ENCODE measurements at places on chromosomes 2 and 18.
A peak's percentile ranks its signal among the peaks of the same experiment; 100 is the strongest.

GRCh38 chr2:227374158-227374557, 4.9 kb downstream of the TM4SF20 start:
- DNase-seq = no peak

DNA sequence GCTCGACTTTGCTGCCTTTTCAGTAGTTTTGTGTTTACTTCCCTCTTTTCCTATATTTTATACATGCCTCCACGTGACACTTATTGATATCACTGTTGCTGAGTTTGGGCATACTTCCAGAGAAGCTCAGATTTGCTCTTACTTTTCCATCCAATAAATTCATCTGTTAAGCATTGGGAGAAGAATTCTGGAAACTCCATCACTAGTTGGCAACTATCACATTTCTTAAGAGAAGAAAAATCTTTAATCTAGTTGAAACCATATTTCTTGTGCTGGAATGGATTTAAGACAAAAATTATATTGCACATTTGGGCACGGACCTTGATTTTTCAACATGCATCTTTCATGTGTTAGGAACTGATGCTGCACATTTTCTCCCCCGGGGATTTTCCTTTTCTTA, 52.6 kb upstream of the CPO start:
- no peak for DNase-seq

DNA sequence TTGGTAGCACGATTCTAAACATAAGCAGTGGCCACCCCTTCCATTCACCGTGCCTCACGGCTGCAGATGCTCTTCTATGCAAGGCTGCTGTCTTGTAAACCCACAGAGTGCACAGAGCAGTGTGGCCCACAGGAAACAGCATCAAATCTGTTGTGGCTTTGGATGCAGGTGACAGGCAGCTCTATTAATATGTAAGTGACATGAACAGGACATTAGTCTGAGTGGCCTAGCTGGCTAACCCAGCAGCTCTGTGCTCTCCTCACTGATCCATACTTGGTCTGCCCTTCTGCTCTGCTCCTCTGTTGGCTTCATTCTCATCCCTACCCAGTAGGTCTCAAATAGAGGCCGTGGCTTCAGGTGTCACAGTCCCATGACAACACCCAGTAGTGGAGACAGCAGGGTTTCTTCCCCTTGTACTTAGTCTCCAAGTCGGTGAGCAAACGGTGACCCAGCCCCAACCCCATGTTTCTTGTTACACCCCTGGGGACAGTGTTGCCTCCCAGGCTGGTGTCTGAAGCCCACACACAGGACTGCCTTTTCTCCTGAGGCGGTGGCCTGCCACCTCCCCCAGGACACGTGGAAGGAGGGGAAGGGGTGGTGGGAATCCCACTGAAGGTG, 5.8 kb downstream of the SH3RF3 start:
- DNase-seq = no peak

DNA sequence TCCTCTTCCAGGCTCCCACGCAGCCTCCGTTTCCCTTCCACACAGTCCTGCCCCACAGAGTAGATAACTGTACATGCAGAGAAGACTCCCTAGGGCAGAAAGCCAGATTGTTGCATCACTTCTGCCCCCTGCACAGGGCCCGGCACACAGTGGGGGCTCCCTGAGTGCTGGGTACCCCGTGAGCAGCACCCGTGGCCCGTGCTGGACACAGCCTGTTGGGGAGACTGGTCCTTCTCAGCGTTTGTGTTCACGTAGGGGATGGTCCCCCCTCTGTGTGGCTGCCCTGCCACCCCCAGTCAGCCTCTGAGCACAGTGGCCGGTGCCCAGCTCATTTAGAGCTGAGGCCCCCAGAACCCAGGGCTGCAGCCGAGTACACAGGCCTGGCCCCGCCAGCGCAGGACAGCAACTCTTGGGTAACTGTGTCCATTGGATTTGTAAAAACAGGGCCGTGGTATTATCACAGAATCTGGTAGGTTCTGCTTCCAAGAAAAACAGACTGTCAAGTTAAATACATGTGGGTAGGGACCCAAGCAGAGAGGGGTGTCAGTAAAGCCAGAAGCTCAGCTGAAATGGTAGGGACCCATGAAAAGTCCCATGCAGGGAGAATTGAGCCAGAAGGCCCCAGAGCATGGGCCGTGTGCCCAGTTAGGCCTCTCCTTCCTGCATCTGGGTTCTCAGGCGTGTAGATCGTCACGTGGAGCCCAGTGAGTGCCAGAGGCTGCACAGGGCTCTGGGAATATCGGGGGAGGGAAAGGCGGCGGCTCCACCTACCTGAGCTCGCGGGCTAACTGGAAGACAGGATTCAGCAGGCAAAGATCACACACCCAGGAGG, 257.3 kb downstream of the ATAD2B start:
- DNase-seq = no peak

DNA sequence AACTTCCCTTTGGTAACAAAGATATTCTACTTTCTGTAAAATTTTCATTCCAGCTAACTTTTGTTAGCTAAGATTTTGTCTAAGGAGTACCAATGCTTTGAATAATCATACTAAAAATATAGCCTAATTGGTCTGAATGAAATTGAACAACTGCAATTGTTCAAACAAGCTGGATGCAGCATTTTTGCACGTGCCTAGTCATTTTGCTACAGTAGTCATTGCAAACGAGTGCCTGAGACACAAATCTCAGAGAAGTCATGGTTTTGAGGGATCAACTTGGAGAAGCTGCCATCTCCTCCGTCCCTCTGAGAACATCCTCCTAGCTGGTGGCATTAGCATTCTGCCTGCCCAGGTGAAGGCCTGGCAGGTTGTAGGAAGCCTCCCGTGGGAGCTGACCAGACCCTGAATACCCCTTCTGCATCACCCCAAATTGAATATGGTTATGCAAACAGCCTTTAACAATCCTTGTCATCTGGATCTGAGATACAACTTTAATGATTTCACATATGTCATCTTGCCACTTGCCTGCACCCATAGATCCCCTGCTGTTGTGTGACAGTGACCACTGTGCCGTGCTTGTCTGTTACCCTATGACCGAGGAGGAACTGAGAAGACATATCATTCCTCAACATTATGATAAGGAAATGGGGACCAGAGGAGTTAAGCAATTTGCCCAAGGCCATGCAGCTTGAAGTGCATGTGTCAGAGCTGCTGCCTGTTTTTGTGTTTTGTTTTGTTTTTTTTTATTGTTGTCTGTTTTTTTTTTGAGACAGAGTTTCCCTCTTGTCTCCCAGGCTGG, 29.1 kb upstream of the MGAT4A start:
- no peak for DNase-seq

DNA sequence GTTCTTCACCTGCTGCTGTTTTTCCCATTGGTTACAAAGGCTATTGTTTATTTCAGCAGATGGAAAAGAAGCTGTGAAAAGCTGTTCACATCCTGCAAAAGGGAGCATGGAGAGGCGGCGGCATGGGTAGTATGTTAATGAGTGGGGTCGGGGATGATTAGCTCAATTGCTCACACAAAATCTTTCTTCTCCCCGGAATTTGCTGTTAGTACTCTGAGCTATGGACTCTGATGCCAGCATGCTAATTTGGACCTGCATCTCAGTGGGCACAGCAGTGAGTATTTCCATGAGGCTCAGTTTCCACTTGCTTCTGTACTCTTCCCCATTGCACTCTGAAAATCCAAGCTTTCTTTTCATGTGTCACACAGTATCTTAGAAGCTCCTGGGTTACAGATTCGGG, 61.6 kb downstream of the DNER start:
- no peak for DNase-seq

GRCh38 chr18:47558110-47558750, 306.8 kb upstream of the SKOR2 start:
- DNase-seq = no peak

GRCh38 chr2:161139098-161139987, 20.9 kb upstream of the TANK start:
- DNase-seq = no peak

GRCh38 chr2:118122594-118123281, 34.5 kb downstream of the INSIG2 start:
- DNase-seq = peak; percentile 19

Data from GM12864 (cell line).